ENCODE measurements at places on chromosomes 7 and 10.

DNA sequence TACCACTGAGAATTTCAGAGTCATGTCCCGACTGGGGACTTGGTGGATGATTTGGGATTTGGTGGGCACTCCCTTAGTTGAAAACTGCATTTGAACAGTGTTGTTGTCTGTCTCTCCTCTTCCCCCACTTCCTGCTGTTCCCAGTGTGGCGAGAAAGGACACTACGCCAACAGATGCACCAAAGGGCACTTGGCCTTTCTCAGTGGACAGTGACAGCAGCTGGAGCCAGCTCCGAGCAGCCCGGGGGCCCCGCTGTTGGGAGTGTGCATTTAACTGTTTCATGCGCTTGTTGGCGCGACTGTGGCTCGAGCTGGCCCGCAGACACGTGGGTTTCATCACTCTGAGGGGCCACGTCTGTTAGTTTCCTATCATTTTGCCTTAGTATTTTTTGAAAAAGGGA lies 9.7 kb downstream of the ATP5MF start:
- DNase-seq, result no peak

DNA sequence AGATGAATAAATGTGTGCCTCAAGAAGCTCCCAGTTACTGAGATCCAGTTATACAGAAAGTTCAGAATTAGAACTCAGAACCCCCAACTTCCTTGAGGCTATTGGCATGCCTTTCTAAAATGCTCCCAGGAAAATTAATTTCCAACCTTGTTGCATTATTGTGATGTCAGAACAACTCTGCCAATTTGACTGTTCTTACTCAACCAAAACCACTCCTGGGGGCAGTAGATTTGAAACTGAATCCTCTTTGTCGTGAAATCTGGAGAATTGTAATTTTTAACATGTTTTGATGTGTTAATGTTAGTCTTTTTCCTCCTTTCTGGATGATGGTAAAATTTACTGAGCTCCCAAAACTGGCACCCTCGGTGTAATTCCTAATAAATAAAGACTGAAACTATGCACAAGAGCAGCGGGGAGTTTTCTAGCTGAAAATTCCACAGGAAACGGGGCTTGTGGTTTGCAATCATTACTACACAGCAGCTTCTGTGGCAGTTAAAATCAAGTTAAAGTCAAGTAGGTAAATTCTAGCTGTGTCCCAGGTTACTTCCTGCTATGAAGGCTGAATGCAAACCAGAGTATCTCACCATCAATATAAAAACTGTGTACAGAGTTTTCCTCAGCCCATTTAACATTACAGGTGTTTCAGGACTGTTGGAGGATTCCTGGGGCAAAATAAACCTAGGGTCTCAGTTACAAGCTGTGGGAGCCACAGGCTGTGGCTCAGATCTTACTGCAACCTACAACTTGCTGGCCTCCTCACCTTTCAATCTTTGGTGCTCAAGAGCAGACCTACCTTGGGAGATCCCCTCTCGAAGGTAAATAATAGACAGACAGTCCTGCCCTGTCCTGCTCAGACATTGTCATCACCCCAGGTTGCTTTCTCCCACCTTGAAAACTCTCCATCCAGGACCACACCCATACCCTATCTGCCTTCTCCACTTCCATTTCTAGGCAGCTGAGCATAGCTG lies 156.3 kb upstream of the KMT2E start:
- no peak for DNase-seq

DNA sequence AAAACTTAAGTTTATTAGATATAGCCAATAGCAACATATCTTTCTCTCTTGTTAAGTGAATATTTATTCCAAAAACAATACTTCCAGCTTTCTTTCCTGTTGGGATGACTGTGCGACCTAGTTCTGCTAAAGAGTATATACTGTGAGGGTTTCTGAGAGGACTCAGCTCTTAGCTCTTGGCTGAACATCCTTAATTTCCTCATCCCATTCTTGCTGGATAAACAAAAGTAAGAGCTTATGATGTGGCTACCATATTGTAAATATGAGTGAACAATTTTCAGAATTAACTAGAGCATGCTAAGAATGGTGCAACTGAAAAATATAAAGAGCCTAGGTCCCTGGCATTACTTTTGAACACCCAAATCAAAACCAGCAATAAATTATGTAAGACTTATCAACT lies 279.5 kb upstream of the GNAI1 start:
- DNase-seq, result no peak

- DNase-seq, result no peak
These were observed 456 bp upstream of the DLD start for GRCh38 chr7:107890493-107890961.

GRCh38 chr10:7686351-7687171 lies 16.6 kb upstream of the ITIH2 start:
- DNase-seq, result no peak

DNA sequence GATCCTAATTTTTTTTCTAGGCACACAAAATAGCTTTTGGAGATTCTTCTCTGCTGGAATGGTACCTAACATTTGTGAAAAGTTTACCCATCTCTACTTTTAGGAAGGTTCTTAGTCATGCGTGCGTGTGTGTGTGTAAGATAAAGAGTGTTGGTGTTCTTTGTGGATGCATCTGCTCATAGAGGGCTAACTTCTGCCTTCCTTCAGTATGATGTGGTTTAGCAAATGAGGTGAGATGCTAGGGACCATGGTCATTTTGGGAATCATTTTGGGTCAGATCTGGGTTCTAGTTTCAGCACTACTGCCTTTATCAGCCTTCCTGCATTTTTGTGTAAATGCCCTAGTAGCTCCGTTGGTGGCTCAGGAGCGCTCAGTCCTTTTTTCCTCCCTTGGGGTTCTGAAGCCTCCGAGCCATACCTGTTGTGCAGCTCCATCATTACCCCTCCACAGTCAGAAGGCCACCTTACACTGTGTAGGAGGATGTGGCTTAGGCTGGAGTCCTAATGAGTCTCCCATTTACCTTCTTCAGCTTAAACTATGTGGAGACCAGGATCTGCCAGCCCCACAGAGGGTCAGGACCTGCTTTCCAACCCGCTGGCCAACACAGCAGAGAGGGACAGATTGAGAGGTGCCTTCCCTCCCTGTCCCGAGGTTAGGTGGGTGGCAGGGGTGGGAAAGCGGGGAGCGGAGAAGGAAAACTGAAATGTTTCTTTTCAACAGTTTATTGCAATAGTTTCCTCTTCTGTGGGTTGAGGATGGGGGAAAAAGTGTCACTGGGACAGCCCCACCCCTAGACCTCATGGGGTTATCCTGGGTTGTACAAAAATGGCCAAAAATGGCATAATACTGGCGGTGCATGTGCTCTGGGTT lies 31.2 kb downstream of the TSPAN14 start:
- DNase-seq, result no peak

GRCh38 chr7:150824379-150825177 lies 24.0 kb downstream of the TMEM176A start:
- DNase-seq, result no peak

- DNase-seq, result no peak
These were observed 240.4 kb downstream of the ABCA13 start for GRCh38 chr7:48411619-48412018.

- DNase-seq, result peak; percentile 52
These were observed at the start of gene HTR5A for GRCh38 chr7:155069992-155070751. HTR5A (plus strand) TSS chr7:155070324; CDS start chr7:155070900, 576 bp downstream.

GRCh38 chr7:107972941-107973376 lies 30.0 kb downstream of the LAMB1 start:
- no peak for DNase-seq

- no peak for DNase-seq
These were observed 56.6 kb downstream of the AHR start for GRCh38 chr7:17355050-17355449.
